ENCODE measurements at places on chromosomes 3 and 15.

DNA sequence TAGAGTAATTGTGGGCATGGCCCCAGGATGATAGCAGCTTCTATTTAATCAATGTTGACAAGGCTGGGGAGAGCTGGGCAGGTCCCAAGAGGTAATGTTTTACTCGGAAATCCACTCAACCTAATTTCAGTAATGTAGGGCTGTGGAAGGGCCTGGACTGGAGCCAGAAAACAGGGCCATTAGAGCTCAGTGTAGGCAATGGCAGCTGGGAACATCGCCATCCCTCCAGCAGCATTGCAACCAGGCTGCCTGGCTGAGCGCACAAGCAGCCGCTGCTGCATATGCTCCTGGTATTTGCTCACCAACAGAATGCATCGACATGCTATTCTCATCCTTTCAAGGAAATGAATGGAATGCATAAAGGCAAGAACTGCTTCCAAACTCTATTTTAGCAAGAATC lies 90.0 kb downstream of the GAP43 start:
- DNase-seq: peak; percentile 39

- no peak for DNase-seq
Observed at GRCh38 chr3:100245136-100245535, 15.7 kb upstream of the TBC1D23 start.

DNA sequence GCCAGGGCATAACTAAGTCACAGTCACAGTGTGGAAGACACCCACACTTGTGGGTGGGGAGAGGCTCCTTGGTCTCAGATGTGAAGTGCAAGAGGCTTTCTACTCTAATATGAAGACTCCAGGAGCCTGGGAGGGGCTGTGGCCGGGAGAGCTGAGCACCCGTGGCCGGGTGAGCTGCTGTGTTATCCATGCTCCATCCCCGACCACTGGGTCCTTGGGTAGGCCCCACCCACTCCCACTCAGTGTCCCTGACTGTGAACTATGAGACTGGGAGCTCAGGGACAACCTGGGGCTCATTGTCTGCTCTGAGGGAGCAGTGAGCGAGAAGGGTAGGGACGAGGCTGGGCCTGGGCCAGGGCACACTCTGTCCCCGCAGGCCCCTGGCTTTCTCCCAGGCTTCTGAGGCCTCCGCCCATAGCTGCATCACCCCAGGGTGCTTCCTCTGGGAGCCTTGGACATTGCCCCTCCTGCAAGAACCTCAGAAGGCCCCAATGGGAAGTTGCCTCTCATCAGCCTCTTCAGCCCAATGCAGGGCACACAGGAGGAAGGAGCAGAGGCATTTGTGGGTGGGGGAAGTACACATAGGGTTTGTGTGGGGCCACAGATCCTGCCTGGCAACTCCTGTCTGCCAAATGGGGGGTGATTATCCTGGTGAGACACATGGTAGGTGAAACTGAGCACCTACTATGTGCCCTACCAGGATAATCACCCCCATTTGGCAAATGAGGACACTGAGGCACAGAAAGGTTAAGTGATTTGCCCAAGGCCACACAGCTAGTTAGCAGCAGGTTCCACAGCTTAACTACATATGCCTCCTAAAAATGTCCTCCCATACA lies 2.4 kb downstream of the ANPEP start:
- no peak for DNase-seq

DNA sequence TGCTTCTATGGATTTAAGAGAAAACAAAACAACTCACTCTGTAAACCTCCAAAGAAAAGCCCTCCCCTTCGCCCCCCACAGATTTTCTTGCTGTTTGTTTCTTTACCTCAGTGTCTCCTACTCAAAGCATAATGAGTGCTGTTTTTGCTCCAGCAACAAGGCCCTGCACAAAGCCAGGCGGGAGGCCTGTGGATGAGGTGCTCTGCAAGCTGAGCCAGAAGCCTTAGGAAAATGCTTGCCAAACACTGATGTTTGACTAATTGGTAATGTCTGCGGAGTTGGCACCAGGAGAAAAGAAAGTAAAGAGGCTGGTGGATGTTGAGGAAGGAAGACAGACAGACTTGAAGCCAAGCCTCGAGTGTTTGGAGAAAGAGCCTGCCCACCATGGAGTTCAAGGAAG lies 99.7 kb downstream of the RARB start:
- no peak for DNase-seq

GRCh38 chr15:74628199-74628598 lies 12.6 kb downstream of the CLK3 start:
- DNase-seq: no peak

DNA sequence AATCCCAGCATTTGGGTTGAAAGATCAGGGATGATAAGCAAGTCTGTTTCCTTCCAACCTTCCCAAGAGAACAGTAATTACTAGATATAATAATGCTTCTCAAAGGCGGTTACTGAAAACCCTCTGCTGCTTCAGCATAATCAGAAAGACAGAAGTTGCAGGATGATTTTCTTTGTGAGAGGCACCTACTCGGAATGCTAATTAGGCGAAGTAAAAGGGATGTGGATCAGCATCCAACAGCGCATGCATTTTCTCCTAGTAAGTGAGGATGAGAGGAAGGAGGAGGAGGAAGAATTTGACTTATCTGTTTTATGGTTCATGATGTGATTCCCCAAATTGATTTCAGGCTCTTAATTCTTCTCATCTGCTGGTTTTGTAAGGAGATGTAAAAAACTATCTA lies 118.0 kb downstream of the CACNA2D3 start:
- DNase-seq: no peak

DNA sequence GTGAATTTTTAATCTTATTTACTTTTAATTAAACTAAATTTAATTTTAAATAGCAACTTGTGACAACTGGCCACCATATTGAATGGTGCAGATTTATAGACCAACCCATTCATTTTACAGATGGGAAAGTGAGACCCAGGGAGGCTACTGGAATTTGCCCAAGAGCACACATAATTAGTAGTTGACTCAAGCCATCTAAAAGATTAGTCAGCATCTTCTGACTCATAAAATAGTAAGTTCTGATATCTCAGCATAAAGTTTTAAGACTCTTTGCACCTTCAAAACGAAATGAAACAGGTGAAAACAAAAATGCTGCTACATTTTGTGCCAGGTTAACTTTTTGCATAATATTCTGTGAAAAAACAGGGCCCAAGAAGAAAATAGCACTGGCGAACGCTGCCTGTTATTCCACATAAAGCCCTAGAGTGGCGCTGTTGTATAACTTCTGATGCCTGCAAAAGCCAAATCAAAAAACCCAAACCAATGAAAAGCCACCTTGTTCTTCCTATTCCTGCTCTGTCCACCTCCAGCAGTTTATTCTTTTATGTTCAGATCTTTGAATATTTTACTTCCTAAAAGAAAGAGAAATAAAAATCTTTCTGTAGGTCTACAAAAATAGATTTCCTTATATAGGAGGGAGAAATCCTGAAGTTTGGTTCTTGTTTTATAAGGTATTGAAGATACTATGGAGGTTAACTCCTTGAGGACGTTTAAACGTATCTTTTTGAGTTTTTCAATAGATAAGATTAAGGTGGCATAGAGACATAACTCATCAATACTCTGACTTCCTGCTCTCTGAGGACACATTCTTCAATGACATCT lies 62.8 kb downstream of the OTOL1 start:
- DNase-seq: no peak

DNA sequence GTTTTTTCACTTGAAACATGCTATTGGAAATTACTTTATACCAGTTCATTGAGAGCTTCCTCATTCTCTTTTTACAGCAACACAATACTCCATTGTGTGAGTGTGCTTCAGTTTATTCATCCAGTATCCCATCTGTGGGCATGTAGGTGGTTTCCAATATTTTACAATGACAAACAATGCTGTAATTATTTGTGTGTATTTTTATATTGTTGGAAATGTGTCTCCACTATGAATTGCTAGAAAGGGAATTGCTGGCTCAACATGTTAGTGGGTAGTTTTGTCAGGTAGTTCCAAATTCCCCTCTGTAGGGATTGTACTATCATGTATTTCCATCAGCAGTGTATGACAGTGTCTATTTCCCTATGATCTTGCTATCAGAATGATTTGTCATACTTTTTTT lies 65.8 kb upstream of the MAGI1 start:
- DNase-seq: no peak

- DNase-seq: no peak
Observed at GRCh38 chr3:24378313-24378712, 116.3 kb downstream of the THRB start.

GRCh38 chr3:4107430-4107829 lies 195.7 kb upstream of the SETMAR start:
- DNase-seq: no peak

GRCh38 chr3:94183551-94183950 lies 120.7 kb downstream of the NSUN3 start:
- DNase-seq: no peak

DNA sequence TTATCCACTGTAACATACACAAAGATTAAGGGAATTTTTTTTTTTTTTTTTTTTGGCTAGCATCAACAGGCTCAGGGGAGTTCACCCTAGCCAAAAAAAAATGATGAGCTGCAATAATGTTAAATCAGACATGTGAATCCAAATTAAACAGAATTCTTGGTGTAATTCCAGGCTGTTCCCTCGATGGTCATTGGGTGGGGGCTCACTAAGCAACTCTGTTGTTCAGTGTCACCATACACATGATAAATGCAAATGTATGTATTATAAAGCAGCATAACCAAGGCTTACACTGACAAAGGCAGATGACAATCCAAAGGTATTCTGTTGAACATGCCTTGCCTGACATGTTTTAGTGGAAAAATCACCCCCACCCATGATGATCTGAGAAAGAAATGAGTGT lies 29.0 kb downstream of the IL1RAP start:
- DNase-seq: peak; percentile 52

- DNase-seq: no peak
Observed at GRCh38 chr3:34364335-34364734, 565.9 kb downstream of the PDCD6IP start.

- DNase-seq: no peak
Observed at GRCh38 chr15:52857937-52858781, 68.0 kb upstream of the ONECUT1 start.

DNA sequence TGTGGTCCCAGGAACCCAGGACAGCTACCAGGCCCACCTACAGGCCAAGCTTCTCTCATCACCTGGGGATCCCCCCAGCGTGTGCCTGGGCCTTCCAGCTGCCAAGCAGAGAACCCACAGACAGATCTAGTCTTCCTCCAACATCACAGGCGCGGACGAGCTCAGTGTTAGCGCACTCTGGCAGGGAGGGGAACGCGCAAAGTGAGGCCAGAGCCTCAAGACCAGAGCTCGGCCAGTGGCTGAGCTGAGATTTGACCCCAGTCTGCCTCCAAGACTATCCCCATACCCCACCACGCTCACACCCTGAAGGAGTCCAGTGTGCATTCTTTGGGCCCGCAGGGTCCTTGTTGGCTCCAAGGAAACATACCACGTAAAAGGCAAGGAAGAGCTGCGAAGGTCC lies 5.1 kb downstream of the MFGE8 start:
- DNase-seq: no peak

- DNase-seq: no peak
Observed at GRCh38 chr3:140545756-140546155, 132.1 kb upstream of the TRIM42 start.

DNA sequence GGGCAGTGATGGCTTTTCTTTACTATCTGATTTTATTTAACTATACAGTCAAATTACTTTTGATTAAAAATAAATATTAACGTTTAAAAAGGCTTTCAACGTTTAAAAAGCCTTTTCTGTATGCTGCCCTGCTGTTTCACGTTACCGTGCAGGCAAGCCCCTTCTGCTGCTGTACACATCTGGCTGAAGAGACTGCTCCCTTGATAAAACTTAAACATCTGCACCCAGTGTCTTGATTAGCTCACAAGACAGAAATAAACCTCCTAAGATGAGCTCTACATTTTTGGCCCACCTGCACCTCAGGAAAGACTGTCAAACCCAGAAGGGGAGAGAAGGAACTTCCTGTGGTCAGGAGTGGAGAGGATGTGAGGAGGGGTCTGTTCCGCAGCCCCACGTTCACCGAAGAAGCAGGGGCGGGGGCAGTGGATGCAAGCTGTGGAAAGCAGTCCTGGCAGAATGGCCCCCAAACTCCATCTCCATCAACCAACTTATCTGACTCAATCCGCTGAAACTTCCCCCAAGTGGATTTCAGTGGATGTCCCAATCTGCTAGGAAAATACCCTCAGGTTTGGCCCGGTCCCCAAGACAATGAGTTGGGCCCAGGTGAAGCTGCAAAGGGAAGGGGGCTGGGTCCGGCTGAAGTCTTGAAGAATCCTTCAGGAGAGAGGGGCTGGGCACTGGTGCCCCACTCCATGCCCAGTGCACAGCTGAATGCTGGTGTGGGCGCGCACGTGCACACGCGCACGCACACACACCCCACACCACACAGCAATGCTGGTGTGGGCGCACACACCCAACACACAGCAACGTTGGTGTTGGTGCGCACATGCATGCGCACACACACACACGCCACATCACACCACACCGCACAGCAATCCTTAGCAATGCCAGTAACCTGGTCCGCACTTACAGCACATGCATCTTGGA lies 88.6 kb downstream of the LRIG1 start:
- DNase-seq: no peak

DNA sequence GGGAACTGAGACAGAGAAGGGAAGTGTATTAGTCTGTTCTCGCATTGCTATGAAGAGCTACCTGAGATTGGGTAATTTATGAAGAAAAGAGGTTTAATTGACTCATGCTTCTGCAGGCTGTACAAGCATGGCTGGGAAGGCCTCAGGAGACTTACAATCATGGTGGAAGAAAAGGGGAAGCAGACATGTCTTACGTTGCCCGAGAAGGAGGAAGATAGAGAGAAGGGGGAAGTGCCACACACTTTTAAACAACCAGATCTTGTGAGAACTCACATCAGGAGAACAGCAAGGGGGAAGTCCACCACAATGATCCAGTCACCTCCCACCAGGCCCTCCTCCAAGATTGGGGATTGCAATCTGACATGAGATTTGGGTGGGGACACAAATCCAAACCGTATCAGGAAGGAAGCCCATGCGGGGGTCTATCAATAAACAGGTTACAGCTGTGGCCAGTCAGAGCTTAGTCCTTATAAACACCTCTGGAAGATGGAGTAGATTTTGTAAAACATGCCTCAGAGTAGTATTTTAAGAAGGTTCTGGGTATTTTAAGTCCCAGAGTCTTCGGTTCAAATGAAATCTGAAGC lies 153.9 kb downstream of the GHSR start:
- no peak for DNase-seq

- DNase-seq: no peak
Observed at GRCh38 chr3:43613976-43614375, 7.8 kb downstream of the ANO10 start.

- no peak for DNase-seq
Observed at GRCh38 chr3:180306691-180307090, 270.0 kb upstream of the PEX5L start.

DNA sequence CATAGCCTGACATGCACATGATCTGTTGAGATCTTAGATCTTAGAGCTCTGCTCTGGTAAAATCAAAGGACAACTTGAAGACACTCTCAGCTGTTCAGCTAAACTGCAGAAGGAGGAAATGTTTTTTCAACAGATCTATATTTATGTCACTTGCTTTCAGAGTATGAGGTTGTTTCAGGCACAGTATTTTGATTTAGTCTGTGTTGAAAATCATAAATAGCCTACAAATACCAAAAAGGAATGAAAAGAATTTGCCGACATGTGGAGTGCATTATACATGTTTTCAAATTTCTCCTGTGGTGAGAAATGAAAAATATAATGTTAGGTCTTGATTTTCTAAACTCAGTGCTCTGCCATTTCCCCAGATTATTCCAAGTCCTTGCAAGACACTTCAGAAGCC lies 1118.4 kb downstream of the TBL1XR1 start:
- no peak for DNase-seq
